ENCODE measurements at places on chromosomes 6 and 20.
A peak's percentile ranks its signal among the peaks of the same experiment; 100 is the strongest.

- DNase-seq = no peak
Measured at GRCh38 chr6:143900358-143900757, 36.1 kb downstream of the ZC2HC1B start.

- peak; percentile 33 for DNase-seq
Measured at GRCh38 chr6:36649701-36650484, 28.6 kb upstream of the CDKN1A start.

DNA sequence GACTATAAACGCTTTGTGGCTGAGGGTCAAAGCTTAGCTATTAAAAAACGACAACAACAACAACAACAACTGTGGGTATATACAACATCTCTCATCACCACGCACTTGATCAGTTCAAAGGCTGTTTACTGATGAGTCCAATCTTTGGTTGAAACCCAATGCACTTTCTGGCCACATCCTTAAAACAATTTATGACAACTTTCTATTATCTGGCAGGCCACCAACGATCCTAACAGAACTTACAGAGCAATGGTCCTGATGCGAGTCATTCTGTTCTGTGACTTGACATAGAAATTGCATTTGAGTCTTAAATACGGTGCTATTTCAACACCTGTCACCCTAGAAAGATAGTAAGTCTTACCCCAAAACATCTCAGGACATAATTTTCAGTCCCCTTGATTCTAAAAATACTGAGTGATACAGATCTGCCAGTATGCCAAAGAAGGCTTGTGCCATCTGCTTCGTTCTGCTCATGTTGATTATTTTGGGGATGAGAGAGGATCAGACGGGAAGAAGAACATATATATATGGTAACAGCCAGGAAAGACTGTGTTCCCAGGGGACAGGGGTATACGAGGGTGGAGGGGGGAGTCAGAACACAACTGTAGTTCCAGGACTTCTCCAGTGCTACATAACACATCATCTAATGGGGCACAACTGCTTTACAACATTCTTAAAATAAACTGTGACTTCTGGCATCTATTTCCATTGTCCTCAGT, 55.8 kb downstream of the PLAGL1 start:
- DNase-seq = no peak

DNA sequence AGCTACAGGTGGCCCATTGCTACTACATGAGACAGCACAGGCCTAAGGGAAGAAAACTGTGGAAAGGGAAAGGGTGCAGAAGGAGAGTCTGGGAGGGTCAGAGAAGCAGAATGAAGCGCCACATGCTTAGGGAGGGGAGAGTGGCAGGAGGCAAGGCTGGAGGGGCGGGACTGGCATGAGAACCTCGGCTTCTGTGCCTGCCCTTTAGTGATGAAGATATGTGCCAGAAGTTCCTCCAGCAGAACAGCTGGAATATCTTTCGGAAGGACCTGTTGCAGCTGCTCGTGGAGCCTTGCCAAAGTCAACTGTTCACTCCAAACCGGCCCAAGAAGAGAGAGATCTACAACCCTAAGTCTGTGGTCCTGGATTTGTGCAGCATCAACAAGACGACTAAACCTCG, 61.8 kb downstream of the CNBD2 start:
- no peak for DNase-seq

- peak; percentile 73 for DNase-seq
Measured at GRCh38 chr6:127302728-127303660, 36.3 kb downstream of the RNF146 start.

DNA sequence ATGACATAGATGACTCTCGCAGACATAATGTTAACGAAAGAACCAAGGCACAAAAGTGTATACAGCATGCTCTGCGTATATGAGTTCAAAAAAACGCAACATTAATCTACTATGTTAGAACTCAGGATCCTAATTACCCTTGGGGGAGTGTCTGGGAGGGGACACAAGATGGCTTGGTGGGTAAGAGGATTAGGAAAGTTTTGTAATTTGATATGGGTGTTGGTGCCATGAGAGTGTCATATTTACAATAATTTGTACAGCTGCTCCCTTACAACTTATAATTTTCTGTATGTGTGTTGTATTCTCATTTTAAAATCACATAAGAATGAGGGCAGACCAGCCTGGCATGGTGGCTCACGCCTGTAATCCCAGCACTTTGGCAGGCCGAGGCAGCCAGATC, 38.6 kb downstream of the TFEB start:
- DNase-seq = no peak

Measured in OCI-LY7 (cell line).